ENCODE measurements at places on chromosomes 5 and 9.

GRCh38 chr5:82885627-82886389, 191.4 kb downstream of the TMEM167A start:
- no peak for DNase-seq

GRCh38 chr5:41770799-41771198, 99.4 kb downstream of the OXCT1 start:
- DNase-seq, result no peak

GRCh38 chr5:131957721-131958441, 12.4 kb upstream of the MEIKIN start:
- no peak for DNase-seq

DNA sequence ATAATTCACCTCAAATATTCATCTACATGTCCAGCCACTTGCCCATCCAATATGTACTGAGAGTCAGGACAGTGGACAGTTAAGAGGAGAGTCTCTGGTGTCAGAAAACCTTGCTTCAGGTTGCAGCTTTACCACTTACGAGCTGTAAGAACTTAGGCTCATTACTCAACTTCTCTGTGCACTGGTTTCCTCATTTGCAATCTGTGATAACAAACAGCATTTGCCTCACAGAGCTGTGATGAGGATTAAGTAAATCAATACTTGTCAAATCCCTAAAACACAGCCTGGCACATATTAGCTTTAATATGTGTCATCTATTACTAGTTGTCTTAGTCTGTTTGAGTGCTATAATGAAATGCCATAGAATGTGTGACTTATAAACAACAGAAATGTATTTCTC, 8.6 kb downstream of the GOLGA1 start:
- DNase-seq, result no peak

GRCh38 chr9:18665947-18666346, 192.0 kb downstream of the ADAMTSL1 start:
- no peak for DNase-seq

- DNase-seq, result no peak
Observed at GRCh38 chr5:132782101-132782500, 5.1 kb upstream of the SEPTIN8 start.

DNA sequence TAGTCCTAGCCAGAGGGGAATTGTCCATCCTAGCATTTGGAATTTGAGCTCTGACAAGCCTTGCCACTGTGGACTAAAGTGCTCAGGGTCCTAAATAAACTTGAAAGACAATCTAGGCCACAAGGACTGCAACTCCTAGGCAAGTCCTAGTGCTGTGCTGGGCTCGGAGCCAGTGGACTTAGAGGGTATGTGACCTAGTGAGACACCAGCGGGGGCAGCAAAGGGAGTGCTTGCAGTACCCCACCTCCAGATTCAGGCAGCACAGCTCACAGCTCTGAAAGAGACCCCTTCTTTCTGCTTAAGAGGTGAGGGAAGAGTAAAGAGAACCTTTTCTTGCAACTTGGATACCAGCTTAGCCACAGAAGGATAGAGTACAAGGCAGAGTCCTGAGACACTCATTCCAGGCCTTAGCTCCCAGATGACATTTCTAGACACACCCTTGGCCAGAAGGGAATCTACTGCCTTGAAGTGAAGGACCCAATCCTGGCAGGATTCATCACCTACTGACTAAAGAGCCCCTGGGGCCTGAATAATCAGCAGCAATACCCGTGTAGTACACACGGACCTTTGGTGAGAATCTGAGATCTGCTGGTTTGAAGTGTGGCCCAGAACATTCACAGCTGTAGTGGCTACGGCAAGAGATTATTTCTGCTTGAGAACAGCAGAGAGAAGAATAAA, 164.6 kb downstream of the CCDC171 start:
- no peak for DNase-seq

DNA sequence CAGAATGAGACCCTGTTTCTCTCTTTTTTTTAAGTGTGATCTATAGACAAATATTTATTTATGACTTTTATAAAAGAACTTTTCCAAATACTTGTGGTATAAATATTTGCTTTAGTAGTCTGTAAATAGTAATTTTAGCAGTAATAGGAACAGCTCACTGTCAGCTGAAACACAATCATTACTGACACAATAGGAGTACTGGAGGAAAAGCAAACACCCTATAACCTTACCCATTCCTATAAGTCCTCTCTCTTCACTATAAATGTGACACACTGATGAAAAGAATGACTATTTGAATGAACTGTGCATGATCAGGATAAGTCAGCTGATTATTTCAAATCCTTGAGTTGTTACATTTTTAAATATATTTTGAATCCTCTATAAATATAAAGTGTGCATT, 72.4 kb downstream of the CDH12 start:
- DNase-seq, result no peak

GRCh38 chr5:60490597-60491166, 209.3 kb downstream of the DEPDC1B start:
- DNase-seq, result no peak

DNA sequence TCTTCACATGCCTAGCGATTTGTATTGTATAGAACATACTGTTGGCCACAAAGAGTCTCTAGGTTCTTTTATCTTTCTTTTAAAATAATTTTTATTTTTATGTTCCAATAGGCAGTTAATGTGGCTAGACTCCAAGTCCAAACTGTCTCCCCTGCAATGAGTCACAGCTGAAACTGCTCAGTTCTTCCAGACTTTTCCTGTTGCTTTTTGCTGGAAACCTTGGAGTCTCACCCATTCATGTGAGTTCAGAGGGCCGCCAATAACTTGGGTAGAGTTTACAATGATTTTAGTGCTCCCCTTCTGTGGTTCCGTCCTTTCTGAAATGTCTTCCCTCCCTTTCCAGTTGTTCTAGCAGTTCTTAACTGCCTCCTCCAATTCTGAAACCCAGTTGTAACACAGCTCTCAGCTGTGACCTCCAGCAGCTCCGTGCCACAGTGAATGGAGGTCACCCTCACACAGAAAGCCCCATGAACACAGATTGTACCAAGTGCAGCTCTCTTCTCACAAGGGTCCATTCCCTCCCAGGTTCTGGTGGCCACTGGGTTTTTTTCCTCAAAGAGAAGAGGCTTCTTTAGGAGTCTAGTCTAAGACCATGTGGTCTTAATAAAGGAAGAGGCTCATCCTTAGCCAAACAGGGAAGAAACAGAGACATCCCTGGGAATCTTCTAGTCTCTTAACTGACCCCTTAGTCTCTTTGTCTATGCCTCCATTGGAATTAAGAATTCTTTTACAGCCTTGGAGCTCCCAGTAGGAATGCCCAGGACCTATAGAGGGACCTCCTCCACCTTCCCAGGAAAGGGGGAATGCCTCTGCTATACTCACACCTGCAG, 198.5 kb downstream of the SPOCK1 start:
- no peak for DNase-seq

DNA sequence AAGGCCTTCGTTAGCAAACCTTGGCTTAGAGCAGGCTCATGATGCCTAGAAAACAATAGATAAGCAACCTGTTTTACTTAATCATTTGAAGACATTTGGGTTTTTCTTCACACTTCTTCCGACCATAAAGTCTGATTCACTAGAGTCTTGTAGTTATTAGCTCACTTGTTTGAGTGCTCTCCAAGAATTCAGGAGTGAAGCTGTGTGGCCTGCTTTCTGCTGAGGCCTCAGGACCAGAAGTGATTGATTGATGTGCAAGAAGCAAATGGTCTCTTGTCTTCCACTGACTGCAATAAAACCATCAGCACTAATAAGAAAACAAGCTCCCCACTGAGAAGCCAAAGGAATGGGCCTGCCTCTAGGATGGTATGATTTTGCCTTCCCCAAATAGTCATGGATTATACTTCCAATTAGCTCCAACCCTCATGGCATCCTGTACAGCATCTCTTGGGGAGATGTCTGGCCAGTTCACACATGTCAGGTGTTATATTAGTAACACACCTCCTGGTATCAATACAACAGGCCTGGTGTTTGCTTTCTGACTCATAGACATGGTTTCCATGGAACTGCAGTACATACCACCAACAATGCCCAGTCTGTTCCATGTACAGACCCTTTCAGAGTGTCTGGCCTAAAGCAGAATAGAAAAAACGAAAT, 317.6 kb downstream of the CWC27 start:
- DNase-seq, result no peak

- no peak for DNase-seq
Observed at GRCh38 chr5:17218353-17219005, 1.0 kb downstream of the BASP1 start.

- DNase-seq, result no peak
Observed at GRCh38 chr9:72960446-72960845, 7.6 kb upstream of the ALDH1A1 start.

DNA sequence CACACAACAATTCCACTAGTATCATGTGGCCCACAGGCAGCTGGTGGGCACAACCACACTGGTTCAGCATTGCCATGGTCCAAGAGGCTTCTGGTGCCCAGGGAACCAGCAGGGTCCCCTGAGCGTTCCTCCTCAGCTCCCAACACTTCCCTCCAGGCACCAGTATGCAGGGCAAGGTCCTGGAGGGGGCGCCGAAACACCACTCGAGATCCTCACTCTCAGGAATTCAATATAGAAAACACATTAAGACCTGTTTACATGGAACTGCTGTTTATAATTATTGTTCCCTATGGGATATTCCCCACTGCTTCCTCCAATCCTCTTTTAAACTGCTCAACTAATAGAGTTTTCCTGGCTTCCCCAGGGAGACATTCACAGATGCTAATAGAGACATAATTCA, 91.9 kb upstream of the GABRP start:
- no peak for DNase-seq

DNA sequence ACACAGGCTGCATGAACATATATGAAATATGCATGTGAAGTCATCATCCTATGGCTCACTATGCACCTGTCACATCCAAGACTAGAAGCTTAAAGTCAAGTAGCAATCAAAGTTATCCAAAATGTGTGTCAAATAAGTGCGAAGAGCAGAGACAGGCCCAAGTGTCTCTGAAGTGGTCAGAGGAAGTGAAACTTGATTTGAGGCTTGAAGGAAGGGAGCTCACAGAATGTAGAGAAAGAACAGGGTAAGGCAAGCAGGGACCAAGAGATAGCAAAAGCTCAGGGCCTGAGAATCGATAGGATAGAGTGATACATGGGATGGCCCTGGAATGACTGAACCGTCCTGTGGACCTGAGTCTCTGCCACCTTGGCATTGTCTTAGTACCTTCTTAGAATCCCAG, 274.3 kb upstream of the TRPC7 start:
- DNase-seq, result no peak

DNA sequence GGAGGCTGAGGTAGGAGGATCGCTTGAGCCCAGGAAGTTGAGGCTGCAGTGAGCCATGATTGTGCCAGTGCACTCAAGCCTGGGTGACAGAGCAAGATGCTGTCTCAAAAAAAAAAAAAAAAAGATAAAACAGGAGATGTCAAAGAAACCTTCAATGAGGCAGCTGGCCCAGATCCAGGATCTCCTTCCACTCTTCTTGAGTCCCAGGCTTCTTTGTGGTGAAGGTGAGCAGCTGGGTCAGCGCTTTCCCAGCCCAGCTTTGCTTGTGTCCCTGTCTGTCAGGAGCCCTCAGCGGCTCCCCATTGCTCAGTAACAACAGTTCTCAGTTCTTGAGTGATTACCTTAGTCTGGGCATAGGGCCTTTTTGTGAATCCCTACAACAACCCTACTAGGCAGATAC, 69.4 kb upstream of the PSD2 start:
- no peak for DNase-seq

- no peak for DNase-seq
Observed at GRCh38 chr9:16680975-16681651, 189.4 kb downstream of the BNC2 start.
